ENCODE measurements at places on chromosomes 3 and 15. TPM values are rescaled to one million over a fixed set of nuclear protein-coding genes. Genes with fewer than 3 reads are reported as not detected.

The RAB6B gene
- total RNA-seq: 1.8 TPM

- no peak for DNase-seq
These were observed 32.1 kb upstream of the TJP1 start for GRCh38 chr15:29854413-29854812.

- DNase-seq: no peak
These were observed 126.4 kb downstream of the GREM1 start for GRCh38 chr15:32844118-32844711.

DNA sequence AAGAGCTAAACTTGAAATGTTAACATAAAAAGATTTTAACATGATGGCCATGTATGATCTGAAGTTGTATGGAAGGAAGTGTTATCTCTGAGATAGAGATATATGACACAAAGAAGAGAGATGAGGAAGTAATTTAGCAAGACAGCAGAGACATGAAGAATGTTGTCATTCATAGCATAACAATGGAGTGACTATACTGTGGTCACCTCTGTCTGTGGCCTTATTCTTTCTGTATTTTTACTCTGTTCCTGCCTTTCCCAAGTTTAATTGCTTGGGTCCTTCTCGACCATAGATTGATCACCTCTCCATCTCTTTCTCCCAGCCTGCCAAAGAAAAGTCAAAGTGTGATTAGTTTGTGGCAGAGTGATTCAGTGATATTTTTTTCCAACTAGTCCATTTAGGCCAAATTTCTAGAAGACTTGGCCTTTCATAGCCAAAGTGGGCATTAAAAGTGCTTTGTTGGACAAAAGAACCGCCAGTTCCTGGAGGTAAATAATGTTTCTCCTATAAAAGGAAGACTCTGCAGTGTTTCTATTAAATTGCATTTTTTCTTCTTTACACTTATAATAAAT is 711.9 kb downstream of the CADM2 start:
- no peak for DNase-seq
